ENCODE measurements at places on chromosomes 4 and X.

DNA sequence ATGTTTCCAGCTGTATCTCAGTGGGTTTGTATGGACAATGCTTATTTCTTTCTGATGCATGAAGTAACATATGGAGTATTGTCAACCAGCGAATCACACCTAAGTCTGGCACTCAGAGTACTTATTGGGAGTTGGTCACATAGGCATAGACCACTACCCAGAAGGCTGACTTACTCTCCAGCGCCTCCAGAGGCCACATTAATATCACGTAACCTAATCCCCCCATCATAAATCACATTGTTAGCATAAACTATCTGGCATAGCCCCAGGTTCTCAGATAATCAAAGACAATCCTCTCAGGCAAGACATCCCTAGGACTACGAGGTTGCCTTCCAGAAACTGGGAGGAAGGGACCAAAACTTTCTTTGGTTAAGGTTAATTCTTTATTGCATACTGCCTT, 560.5 kb upstream of the PABPC4L start:
- no peak for DNase-seq

DNA sequence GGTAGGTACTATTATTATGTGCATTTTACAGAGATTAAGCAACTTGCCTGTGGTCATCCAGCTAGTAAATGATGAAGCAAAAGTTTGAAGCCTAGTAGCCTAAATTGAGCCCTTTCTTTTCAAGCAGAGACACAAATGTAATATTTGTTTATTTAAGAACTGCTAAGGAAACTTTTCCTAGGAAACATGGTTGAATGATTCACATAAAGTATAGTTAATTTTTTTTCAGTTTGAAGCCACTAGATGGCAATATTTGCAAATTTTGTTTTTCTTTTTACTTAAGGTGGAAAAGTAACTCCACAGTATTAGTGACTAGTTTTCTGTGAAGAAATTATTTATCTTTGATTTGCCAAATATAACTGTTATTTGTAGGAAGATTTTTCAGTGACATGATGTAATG, 52.8 kb upstream of the ANKRD17 start:
- peak; percentile 13 for DNase-seq

- DNase-seq: no peak
Observed at GRCh38 chrX:9538544-9539045, 73.7 kb downstream of the TBL1X start.

- no peak for DNase-seq
Observed at GRCh38 chr4:6794189-6794588, 11.7 kb downstream of the KIAA0232 start.

- no peak for DNase-seq
Observed at GRCh38 chr4:32133141-32133540, 1413.0 kb downstream of the PCDH7 start.

DNA sequence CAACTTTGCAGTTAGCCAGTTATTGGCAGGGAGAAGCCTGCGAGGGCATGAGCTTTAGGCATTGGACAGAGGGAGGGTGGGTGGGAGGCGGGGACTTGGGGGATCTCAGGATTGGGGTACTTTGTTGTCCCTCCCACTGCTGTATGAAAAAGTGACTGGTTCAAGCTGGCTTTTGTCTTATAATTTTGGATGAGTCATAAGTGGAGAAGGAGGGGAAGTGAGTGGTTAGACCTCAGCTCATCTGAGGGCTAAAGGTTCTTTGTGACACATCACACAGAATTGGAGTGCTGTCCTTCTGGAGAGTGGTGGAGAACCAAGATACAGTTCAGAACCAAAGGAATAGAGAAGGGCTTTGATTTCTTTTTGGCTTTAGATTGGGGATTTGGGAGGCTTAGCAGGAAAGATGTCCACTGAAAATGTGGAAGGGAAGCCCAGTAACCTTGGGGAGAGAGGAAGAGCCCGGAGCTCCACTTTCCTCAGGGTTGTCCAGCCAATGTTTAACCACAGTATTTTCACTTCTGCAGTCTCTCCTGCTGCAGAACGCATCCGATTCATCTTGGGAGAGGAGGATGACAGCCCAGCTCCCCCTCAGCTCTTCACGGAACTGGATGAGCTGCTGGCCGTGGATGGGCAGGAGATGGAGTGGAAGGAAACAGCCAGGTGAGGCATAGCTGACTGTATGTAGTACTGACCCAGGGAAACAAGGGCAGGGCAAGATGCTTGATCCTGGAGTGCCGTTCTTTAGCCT, at the start of gene SLC4A4:
SLC4A4 (plus strand) TSS at position 175 of the 748 bp plus-strand sequence.
- peak; percentile 73 for DNase-seq

DNA sequence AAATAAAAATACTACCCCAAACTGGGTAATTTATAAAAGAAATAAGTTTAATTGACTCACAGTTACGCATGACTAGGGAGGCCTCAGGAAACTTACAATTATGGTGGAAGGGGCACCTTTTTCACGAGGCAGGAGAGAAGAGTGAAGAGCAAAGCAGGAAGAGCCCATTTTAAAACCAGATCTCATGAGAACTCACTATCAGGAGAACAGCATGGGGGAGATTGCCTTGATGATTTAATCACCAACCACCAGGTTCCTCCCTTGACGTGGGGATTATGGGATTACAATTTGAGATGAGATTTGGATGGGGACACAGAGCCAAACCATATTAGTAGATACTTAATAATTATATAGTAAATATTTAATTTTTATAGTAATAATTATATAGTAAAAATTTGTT, 10.1 kb downstream of the CISD2 start:
- no peak for DNase-seq

DNA sequence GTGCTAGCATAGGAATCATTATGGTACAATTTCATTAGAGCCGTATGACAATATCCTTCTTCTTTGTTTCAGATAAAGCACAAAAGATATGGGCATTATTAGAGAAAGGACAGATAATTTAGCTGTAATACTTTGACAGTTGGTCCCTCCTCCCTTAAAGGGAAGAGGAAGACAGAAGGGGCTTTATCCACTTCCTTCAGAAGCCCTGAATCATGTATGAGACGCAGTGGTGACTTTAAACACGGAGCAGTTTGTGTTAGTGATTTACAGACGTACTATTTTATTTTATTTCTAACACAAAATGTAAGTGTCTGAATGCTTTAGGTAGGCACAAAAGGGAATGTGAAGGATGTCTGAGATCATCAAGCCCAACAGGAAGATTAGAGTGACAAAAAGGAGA, 467.7 kb downstream of the IL15 start:
- no peak for DNase-seq

DNA sequence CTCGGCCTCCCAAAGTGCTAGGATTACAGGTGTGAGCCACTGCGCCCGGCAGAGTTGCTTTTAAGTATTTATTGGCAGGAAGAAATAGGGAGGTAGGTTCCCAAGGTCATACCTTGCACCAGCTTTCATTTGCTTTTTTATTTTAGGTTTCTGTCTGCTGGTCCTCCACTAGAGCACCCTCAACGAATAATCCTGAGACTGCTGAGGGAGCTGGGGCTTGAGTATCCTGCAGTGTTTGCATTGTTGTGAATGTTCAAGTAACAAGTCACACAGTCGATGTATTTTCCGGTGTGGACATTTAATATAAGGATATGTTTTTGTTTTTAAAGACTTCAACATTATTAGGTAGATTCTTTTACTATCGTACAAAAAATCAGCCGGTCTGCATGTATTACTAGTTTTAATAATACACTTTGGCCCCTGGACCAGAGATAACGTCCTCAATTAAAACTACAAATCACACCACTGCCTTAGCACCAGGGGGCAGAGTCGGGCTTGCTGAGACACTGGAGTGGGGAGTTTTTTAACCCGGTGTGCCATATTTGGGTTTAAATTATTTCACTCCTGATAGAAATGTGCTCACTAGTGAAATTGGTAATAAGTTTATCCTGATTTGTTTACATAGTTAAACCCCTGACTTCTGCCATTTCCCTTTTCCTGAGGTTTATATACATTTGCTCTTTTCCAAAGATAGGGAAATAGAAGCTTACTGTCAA, 11.6 kb downstream of the SMIM20 start:
- peak; percentile 43 for DNase-seq

DNA sequence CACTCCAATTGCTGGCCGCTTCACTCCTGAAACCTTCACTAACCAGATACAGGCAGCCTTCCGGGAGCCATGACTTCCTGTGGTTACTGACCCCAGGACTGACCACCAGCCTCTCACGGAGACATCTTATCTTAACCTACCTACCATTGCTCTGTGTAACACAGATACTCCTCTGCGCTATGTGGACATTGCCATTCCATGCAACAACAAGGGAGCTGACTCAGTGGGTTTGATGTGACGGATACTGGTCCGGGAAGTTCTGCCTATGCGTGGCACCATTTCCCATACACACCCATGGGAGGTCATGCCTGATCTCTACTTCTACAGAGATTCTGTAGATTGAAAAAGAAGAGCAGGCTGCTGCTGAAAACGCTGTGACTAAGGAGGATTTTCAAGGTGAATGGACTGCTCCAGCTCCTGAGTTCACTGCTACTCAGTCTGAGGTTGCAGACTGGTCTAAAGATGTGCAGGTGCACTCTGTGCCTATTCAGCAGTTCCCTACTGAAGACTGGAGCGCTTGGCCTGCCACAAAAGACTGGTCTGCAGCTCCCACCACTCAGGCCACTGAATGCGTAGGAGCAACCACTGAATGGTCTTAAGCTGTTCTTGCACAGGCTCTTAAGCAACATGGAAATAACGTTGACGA, 35.8 kb upstream of the PRDM8 start:
- DNase-seq: no peak

DNA sequence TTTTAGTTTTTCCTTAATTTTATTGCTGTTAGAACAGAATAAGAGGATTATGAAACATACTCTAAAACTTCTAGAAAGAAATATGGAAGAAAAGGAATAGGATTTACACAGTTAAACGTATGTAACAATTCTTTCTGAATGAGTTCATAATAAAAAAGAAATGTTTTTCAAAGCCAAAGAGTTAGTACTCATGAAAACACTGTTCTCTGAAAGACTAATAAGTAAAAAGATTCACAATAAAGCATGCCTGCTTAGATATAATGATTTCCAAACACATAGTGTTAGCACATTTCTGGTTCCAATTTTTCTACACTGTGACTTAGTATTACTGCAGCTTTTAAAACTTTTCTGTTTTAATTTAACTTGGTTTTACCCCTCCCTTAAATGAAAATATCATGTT, 49.8 kb upstream of the PRSS48 start:
- no peak for DNase-seq

GRCh38 chr4:5711479-5712184, 631 bp downstream of the EVC start:
- DNase-seq: peak; percentile 45

GRCh38 chr4:73615613-73616012, 4.6 kb downstream of the RASSF6 start:
- no peak for DNase-seq

GRCh38 chr4:8862800-8863685, 8.6 kb downstream of the HMX1 start:
- no peak for DNase-seq

GRCh38 chrX:155188786-155189185, 27.5 kb upstream of the VBP1 start:
- no peak for DNase-seq

DNA sequence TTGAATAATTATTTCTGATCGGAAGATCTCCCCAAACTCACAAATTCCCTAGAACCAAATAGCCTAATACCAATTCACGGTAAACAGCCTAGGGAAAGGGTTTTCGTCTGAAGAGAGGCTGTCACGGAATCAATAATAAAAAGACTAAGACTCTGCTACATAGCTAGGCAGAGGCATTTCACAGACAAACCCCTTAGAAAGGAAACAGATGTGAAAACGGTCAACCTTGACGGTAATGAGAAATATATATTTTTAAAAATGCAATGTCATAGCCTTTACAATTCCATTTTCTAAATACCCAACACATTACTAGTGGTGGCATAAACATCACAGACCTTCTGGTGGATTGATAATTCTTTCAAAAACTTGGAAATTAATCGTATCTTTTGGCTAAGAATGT, 28.4 kb downstream of the PROM1 start:
- DNase-seq: no peak

DNA sequence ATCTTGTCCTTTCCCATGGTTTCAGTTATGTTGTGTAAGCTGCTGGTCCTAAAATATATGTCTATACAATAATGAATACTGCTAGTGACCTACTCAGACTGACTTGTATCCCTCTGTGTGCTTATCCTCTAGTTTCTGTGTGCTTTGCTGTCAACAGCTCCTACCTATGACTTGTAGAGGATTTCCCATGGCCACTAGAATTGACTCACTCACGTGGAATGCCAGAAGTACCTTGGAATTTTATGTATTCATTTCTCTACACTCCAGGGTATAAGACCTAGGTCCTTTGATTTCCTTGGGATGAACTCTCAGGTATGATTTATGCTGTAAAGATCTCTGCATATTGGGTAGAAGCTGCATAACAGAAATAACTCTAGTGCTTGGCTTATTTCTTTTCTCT, 279.9 kb upstream of the SLIT2 start:
- no peak for DNase-seq

- peak; percentile 73 for DNase-seq
Observed at GRCh38 chr4:124018383-124019317, 622.1 kb downstream of the SPRY1 start.

- peak; percentile 18 for DNase-seq
Observed at GRCh38 chrX:129842510-129843208, 1.0 kb downstream of the ZDHHC9 start.

DNA sequence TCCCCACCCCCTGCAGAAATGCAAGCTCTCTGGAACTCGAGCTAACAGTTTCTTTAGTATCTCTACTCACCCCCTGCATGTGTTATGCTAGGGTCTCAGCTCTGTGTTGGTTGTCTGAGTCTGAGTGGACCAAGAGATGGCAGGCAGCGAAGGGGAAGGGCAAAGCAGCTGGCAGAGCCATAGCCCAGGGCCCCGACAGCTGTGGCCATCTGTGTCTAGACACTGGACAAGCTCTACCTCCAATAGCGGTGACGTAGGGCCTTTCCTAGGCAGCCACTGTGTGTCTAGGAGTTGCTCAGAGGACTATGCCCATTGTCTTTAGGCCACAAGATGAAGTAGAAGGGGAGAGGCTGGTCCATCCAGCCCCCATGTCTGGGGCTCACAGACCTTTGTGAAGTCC, 79.2 kb downstream of the EFNB1 start:
- no peak for DNase-seq

DNA sequence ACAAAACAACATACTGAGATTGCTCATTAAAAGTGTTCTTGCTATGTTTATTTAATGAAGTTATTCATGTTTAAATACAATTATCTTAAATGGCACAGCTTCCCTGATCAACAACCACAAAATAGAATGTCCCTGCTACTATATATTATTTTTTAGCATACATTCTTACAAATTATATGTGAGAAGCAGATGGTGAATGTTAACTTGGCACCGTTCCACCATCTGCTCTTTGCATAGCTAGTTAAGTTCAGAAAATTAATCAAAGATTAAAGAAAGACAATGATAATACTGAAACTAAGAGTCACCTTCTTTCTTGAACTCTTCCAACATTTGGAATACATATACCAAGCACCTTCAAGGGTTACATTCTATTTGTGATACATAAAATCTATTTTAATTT, 94.2 kb downstream of the PPP3CA start:
- DNase-seq: no peak

GRCh38 chr4:70935038-70935695, 33.0 kb downstream of the MOB1B start:
- no peak for DNase-seq

GRCh38 chr4:95507147-95507546, 41.6 kb downstream of the UNC5C start:
- no peak for DNase-seq
